Fibroblast of the aortic adventitia (primary cell): ENCODE measurements at places on chromosomes 13 and 19. TPM values are rescaled to one million over a fixed set of nuclear protein-coding genes. Genes with fewer than 3 reads are reported as not detected.

- no peak for DNase-seq
Observed at GRCh38 chr19:45884682-45885555, 1.0 kb downstream of the IRF2BP1 start.

- DNase-seq: no peak
Observed at GRCh38 chr19:709196-709964, 645 bp downstream of the PALM start.

GRCh38 chr13:108020027-108020426, 195.3 kb downstream of the LIG4 start:
- no peak for DNase-seq

- no peak for DNase-seq
Observed at GRCh38 chr13:63737418-63737817, 2321.8 kb upstream of the PCDH20 start.

DNA sequence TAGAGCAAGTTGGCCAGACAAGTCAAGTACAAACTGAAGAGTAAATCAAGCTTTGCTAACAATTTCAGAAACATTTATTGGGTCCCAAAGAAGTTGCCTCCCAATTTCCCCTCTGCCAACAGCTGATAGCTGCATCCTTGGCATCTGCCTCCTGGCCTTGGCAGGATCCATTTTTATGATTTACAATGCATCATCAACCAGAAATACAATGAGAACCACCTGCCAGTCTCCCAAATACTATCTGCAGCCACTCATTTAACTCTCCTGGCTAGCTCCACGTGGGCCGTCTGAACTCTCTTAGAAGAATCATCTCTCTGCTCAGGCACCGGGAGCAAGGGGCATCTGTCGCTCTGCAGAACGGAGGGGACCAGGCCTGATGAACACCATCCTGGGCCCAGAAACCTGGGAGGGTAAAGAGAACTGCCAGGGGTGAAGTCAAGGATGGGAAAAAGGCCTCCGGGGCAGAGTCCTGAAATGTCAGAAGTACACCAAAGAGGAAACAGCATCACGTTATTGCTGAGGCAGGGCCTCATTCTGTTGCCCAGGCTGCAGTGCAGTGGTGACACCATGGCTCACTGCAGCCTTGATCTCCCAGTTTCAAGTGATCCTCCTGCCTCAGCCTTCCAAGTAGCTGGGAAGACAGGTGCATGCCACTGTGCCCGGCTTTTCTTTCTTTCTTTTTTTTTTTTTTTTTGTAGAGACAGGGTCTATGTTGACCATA, 2.6 kb downstream of the LONP1 start:
- no peak for DNase-seq

DNA sequence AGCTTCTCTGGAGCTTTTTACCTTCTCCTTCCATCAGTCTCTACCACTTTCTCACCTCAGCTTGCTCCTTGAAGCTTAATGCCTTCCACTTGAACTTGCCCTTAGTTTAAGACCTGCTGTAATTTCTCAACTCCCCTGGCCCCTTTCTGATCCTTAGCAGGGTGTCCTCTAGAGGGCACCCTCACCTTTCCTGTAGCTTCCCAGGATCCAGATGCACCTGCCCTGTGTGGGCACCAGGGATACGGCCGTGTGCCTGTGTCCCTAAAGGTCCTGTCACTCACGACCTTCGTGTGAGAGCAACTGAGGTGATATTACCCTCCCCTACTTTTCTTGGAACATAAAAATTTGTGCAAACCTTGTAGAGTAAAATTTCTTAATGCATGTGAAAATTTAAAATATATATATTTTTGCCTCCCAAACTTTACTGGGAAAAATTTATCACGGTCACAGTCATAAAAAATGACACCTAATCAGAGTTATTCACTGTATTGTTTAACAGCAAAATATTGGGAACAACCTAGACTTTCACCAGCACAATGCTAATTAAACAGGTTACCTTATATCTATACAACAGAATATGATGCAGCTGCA, 46.4 kb downstream of the PSG3 start:
- peak; percentile 53 for DNase-seq

GRCh38 chr13:58985845-58986244, 1177.9 kb downstream of the DIAPH3 start:
- DNase-seq: no peak

DNA sequence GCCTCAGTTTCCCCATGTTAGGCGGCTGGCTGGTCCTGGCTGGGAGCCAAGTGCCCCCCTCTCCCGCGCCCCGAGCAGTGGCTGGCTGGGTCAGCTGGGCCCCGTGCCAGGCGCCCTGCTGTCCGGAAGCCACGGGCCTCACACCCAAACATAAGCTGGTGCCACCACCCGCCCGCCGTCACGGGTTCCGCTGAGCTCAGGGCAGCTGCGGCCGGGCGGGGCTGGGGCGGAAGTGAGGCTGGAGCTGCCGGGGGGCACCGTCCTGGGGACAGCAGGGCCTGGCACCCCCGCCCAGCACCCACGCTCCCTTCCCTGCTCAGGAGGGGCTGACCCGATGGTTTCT, 19.3 kb downstream of the HCN2 start:
- no peak for DNase-seq

DNA sequence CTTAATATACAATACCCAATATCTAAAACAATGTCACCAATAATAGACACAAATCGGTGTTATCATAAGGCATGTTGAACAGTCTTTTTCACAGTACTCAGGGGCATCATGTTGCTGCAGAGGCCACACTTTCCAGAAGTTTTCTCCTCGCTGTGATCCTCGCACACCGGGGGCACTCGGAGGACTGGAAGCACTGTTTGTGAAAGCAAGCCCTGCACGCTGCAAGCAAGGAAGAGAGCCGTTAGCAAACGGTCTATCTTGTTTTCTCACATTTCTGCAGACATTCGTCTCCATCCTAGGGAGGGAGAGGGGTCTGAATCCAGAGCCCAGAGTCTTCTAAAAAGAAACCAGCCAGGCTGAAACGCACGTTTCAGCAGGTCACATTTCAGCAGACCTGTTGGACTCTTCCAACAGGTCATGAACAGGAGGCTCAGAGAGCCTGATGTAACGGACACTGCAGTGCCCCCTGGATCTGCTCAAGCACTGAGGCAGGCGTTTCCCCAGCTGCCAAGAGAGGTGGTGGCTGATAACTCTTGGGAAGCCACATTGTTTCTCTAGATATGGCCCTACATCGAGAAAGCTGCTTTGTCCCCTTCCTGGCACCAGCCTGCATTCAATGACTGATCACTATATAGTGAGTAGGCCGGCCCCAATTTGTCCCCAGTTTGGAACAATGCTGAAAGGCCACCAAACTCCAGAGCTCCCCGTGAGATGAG, 43.6 kb downstream of the RUBCNL start:
- no peak for DNase-seq

Gene DIS3
- 39.0 and 75.0 TPM in 2 replicates for total RNA-seq

Gene ACP4
- not detected in 2 replicates for total RNA-seq

Gene ZIM2
- total RNA-seq: not detected in 2 replicates

Gene SLC1A6
- not detected in 2 replicates for total RNA-seq

Gene MAP4K1
- 0.57 TPM in 1 of 2 replicates, not detected in the other for total RNA-seq
